ENCODE measurements at places on chromosomes 2 and 18.
A peak's percentile ranks its signal among the peaks of the same experiment; 100 is the strongest.

DNA sequence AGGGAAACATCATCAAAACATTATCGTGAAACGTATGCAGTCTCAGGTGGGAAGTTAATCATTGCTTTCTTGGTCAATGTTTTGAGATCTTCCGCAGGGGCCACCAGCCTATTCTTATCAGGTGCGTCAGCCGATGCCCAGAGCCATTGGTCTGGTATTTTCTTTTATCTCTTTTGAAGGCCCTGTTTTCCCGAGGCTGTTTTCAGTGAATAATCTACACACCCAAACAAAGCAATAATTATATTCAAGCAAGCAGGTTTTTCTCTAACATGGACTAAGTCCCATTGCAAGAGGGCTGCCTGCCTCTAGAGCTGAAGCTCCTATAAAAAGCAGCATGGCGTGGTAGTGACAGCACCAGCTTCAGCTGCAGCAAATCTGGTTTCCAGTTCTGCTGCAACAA lies 430.0 kb upstream of the ID2 start:
- no peak for DNase-seq

DNA sequence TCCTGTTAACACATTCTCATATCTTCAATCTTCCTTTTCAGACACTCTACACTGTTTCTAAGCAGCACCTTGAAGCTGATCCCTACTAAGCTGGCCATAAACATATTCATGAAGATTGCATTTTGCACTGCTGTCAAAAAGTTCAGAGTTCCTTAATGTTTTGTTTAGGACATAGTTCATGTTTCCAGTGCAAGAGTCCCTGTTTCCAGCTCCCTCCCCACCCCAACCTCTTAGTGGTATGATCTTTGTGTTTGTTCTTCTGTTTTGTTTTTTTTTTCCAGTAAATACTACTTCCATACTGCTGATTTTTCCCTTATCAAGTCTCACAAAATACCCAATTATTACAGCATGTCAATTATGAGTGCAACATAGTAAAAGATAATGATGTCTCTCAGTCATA lies 4.1 kb upstream of the SLC40A1 start:
- no peak for DNase-seq

DNA sequence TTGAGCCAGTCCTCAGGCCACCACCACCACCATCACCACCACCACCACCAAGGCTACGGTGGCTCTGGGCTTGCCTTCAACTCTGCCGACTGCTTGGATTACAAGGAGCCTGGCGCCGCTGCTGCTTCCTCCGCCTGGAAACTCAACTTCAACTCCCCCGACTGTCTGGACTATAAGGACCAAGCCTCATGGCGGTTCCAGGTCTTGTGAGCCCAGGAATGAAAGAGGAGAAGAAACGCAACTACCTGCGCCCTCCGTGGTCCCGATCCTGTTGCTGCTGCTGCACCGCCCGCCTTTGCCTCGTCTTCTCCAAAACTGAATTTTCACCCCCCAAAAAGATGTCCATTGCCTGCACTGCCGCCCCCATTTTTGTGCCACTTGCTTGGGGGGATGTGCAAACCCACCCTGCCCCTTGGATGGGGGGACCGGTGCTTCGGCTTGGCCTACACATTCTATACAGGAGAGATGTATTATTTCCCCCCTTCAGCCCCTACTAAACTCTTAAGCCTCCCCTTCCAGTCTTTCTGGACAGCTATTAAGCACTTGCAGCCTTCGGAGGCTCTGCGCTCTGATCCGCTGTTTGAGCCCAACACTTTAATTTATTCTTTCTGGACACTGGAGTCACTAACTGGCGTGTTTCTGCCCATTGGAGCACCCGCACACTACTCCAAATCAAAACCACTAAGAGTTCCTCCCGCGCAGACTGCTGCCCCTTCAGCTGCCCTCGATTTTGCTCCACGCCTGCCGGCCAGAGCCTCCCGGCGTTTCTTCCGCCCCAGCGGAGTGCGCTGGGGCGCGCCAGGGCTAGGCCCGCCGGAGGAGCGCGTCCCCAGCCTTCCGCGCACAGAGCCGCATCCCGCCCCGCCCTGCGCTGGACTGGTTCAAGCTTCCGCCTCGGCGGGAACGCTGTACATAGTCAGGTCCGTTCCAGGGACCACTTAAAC lies 5.7 kb downstream of the OTX1 start:
- DNase-seq = no peak

DNA sequence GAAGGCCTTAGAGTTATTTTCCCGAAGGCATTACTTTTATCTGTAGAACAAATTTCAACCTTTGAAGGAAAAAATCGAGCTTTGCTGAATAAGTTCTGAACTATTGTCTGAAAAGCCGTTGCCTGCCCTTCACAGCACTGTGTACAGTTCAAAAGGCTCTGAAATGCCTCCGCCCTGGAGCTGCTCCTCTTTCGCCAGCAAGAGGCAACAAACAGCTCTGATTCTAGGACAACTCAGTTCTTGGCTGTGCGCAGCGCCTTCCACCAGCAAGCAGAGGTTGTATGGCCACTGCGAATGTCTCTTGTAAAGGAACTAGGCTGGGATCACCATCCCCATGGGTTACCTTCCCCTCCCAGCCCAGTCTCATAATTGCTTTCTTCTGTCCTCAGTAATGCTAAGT lies 308.5 kb downstream of the GBX2 start:
- no peak for DNase-seq

DNA sequence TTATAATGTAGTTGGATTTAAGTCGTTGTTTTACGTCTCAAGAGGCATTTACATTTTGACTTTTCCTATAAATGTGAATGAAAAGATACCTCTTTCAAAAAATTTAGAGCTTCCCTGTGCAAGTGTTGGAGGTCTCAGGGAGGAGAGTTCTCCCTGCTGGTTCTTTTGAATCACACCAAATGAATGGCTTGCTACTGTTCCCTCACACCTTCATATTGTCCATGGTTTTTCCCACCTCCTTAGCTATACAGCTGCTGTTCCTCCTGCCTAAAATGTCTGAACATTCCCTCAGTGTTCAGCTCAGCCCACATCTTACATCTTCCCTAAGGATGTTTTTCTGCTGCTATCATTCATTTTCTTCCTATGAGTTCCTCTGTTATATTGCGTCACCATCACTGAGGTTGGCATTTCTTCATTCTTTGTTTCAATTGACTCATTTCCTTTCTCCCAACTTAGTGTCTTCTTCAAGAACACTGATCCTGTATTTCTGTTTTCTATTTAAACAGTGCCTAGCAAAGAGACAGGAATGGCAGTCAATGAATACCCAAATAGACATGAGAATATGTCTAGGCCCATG lies 46.0 kb downstream of the COX7A2L start:
- DNase-seq = peak; percentile 47

DNA sequence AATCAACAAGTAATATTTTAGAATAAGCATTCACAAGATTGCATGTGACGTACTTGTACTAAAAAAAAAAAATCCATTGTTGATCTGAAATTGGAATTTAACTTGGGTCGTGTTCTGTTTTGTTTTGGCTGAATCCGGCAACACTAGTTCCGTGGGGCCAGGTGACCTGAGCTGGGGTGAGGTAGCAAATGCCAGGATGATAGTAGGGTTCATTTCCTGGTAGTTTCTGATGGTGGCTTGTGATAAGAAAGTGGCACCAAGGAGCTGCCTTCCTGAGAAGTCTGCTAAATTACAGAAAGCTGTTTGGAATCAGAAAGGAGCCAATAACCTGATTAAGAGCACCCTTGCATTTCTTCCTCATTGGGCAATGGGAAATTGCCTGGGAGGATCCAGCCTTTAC lies 126.4 kb upstream of the DLX2 start:
- no peak for DNase-seq

DNA sequence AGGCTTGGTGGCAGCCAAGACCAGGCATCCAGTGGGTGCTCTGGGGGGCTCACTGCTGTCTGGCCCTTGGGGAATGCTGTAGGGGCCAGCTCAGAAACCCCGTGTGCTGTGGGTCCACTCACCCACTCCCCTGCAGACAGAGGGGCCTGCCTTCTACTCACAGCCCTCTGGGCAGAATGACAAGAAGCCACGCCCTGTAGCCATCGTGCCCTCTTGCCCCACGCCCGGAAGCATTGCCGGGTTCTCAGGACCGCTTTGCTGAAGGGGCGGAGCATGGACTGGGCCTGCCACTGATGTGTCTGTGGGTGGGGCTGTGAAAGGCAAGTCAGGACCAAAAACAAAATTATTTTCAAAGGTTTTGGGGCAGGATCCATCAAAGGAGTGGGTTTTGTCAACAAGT lies 27.8 kb downstream of the GLI2 start:
- no peak for DNase-seq

DNA sequence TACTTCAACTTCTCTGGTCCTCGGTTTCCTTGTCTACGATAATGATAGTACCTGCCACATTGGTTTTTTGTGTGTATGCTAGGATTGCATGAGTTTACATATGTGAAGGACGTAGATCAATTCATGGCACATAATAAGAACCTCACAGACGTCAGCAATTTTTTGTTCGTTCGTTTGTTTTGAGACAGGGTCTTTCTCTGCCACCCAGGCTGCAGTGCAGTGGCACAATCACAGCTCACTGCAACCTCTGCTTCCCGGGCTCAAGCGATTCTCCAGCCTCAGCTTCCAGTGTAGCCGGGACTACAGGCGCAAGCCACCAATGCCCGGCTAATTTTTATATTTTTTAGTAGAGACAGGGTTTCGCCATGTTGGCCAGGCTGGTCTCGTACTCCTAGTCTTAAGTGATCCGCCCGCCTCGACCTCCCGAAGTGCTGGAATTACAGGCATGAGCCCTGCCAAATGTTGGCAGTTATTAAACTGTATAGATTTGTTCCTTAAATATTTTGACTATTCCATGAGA lies 756 bp upstream of the SLC35F5 start:
- DNase-seq = peak; percentile 13

DNA sequence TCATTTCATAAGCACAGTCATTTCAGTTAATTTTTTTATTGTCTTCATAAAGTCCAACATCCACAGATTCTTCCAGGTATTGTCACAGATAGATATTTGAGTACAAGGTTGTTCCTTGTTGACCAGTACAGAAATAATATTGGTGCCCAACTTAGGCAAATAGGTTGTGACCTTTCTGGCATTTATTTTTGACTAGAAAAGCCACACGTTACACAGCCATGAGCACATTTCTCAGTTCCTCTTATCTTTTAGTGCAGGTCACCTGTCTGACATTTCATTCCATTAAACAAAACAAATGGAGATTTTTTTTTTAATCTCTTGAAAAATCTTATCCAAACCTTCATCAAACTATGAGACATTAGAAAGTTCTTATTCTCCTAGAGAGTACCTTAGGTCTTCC lies 428.8 kb downstream of the ZNF521 start:
- no peak for DNase-seq

DNA sequence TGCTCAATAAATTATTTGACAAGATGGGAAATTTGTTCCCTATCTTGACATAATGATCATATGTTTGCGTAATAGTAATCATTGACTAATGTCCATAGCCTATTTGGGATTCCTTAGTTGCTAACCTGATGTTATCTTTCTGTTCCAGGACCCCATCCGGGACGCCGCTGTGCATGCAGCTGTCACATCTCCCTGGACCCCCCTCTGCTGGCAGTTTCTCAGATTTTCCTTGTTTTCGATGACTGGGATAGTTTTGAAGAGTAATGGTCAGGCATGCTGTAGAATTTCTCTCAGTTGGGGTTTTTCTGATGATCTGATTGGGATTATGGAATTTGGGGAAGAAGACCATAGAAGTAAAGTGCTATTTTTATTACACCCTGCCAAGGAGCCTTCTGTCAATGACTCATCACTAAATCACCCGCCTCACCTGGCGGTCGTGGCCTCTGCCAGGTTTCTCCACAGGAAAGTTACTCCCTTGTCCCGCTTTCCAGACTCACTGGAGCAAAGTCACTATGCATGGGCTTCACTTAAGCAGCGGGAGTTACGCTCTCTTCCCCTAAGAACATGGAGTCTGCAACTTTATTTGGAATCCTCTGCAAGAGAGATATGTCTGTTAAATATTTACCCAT lies 19.9 kb upstream of the TMEM18 start:
- no peak for DNase-seq

GRCh38 chr18:59428018-59428417 lies 69.0 kb upstream of the LMAN1 start:
- no peak for DNase-seq

GRCh38 chr2:44817256-44817655 lies 124.2 kb upstream of the SIX3 start:
- no peak for DNase-seq

- DNase-seq = no peak
Observed at GRCh38 chr18:58235001-58235436, 191.0 kb downstream of the NEDD4L start.

DNA sequence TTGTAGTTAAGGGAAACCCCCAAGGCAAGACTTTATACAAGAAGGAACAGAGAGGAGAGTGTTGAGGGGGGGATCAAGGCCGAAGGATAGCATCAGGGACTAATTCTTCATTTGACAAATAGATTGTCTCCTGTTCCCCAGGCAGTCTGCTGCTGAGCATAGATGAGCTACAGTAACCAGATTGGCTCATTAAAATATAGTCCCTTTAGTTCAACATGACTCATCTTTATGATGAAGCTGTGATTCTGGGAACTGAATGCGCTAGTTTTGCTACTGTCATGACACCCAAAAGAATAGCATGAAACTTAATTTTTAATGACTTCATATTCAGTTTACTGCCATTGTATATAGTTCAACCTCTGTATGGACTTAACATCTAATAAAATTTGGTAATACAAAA lies 35.5 kb downstream of the TMEFF2 start:
- no peak for DNase-seq

DNA sequence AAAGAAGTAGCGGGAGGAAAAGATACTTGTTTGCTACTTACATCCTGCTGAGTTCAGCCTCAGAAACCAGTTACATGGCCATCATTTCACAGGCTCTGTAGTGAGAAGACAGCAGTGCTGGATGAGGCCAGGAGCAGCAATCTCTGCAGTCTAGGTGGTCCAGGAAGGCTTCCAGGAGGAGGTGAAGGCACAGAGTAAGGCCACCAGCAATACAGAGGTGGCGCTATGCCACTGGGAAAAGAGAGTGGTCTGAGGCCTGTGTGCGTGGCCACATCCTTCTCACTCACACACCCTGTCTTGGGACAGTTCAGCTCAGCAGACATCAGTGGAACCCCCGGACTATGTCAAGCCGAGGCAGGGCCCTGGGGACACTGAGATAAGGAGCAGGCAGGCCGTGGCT lies 162.7 kb downstream of the KLHL29 start:
- DNase-seq = no peak

GRCh38 chr18:75211953-75212750 lies 1.6 kb downstream of the TSHZ1 start:
- DNase-seq = peak; percentile 3

- DNase-seq = no peak
Observed at GRCh38 chr18:11051462-11051861, 97.9 kb downstream of the PIEZO2 start.

DNA sequence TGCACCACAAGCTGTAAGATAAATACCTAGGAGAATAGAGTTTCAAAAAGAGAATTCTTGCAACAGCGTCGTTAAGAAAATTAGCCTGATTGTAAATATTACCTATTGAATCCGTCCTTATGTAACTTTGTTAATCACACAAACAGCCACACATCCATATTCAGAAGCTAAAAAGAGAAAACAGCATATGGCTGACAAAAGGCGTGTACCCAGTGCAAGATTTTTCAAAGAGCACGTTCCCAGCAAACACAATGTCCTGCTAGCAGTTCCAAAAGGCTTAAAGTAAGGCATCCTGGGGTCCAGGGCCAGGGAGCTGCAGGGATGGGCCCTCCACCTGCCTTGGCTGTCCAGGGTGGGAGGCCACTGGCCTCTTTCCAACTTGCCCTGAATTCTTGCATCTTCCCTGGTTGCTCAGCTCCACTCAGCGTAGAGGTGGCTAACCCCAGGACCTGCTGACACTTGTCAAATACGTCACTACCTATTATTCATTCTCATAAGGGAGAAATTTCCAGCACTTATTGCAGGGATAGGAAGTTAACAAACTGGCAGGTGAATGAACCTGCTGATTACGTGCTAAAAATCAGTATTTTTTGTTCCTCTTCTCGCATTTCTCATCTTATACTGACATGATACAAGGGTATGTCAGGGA lies 102.1 kb upstream of the NEDD4L start:
- DNase-seq = no peak
